ENCODE measurements at places on chromosomes 16 and 17. TPM values are rescaled to one million over a fixed set of nuclear protein-coding genes. Genes with fewer than 3 reads are reported as not detected.

GRCh38 chr17:67824735-67825626 lies at the start of gene BPTF:
Gene BPTF, plus strand, starts transcription at chr17:67825503. Its CDS starts 222 bp downstream, at chr17:67825725.
- peak; percentile 97 for ATAC-seq

DNA sequence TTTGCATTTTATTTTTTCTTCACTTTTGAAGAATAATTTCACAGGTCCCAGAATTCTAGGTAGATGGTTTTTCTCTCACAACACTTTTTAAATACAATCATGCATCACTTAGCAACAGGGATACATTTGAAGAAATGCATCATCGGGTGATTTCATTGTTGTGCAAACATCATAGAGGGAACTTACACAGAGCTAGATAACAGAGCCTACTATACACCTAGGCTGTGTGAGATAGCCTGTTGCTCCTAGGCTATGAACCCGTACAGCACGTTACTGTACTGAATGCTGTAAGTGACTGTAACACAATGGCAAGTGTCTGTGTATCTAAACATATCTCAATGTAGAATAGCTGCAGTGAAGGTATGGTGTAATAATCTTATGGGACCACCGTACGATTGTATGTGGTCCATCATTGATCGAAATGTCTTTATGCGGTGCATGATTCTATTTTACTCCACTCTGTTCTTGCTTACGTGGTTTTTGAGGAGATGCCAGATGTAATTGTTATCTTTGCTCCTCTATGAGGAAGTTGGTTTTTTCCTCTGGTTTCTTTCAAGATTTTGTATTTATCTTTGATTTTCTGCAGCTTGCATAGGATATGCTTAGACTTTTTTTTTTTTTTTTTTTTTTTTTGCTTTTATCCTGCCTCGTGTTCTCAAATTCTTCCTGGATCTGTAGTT lies 35.5 kb upstream of the TMEM92 start:
- no peak for ATAC-seq

DNA sequence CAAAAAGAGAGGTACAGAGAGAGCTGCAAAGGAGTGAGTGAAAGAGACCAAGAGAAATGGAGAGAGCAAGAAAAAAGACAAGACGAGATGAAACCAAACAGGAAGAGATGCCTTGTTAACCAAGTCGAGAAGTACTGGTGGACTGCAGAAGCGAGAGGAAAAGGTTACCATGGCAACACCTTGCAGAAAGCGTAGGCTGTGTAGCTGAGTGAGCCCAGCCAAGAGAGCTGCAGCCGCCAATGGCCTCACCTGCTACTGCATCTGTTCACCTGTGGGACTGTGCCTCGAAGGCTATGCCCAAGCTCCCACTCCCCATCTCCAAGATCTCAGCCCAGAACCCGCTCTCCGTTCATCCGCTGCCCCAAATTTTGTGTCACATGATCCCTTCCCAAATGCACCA lies 161.3 kb downstream of the SLC39A11 start:
- ATAC-seq: no peak

The WNT9B gene
- total RNA-seq: not detected

The GAST gene
- total RNA-seq: not detected

The TPSG1 gene
- total RNA-seq: 0.24 TPM

The GCGR gene
- 0.08 TPM for total RNA-seq

All from esophagus mucosa (tissue), 1 donor.